Stimulated activated CD4-positive, alpha-beta T cell treated with anti-CD3 and anti-CD28 coated beads, Interleukin-1b, Interleukin-23, amount 100 ng/mL, for 48 hours (primary cell): ENCODE measurements at places on chromosomes 6 and 20.

DNA sequence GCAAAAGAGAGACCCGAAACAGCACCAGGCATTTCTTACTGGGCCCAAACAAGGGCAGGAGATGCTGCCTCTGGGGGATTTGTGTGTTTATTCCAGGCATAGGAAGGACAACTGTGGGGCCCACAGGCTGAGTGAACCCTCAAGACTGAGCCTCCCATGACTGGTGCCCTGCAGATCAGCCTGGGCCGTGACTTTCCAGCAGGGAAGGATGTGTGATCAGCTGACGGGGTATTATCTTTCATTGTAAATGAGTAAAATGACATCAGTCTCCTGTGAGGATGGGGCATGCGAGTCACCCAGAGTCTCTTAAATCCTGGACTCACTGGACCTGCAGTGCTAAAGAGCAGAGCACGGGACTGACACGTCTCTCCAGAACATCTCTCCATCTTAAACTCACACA is 3.9 kb upstream of the TEAD3 start:
- DNase-seq, result no peak

- DNase-seq, result no peak
These were observed 771.7 kb upstream of the ADGRB3 start for GRCh38 chr6:67863346-67863745.

DNA sequence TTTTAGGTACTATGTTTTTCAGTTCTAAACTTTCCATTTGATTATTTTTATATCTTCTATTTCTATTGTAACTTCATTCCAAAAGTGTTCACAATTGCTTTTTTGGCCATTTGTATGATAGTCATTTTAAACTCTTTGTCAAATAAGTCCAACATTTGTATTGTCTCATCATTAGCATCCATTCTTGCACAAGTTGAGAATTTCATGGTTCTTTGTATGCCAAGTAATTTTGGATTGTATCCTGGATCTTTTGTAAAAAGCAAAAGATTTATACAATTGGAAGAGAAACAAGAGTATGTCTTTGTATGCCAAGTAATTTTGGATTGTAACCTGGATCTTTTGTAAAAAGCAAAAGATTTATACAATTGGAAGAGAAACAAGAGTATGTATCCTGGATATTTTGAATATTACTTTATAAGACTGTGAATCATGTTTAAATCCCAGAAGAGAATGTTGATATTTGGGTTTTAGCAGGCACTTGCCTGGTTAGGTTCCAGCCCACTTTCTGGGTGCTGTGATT is 36.9 kb upstream of the NT5E start:
- DNase-seq, result no peak

DNA sequence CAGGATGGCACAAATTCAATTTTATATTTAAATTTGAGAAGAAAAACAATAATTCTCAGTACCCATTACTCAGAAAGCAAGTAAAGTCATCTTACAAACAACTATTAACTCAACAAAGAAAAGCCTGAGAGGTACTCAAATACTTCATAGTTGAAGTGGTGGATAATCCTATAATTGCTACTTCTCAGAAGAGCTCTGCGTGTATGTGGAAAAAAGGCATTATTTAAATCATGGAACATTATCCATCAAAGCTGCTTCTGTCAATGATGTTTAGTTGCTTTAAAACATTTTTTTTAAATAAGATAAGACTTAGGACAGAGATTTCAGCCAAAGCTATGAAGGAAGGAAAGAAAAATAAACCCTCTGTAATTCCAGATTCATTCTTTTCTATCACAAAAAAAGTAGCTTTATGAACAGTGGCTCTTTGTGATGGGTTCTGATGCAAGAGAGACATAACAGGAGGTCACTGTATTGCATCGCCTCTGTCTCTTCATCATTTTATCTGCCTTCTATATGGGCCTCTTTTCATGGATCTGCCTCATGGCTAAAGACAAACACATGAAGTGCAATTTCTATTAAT is 367.9 kb upstream of the SLC35B3 start:
- DNase-seq, result no peak
